ENCODE measurements at places on chromosomes 7 and 10.
A peak's percentile ranks its signal among the peaks of the same experiment; 100 is the strongest.

- DNase-seq: no peak
Observed at GRCh38 chr7:158450476-158451124, 137.0 kb downstream of the PTPRN2 start.

DNA sequence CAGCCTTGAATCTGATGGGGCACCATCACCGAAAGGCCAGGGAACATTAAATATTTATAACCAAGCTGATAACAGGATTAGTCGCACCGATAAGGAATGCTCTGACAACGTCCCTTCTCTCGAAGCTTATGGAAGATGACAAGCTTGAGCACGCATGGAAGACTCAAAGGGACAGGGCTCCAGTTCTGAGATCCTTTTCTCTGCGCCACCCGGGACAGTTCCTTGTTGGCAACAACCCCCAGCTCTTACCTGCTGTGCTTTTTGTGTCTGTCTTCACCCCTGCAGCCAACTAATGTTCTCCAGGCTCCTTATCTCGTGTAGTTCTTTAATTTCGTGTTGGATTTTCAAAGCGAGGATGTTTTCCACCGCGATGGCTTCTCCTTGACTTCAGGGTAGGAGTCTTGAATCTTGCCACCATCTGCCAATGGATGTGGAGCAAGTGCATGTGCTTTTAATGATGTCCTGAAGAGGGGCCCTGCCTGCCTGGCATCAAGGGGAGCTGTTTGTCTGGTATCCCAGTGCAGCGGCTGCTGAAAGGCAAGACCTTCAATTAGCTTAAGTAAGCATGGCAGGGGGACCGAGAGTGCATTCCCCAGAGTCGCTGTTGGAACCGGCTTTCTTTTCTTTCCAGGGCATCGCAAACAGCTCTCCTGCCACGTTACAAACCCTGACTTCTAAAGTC is 354 bp upstream of the FERD3L start:
- no peak for DNase-seq

DNA sequence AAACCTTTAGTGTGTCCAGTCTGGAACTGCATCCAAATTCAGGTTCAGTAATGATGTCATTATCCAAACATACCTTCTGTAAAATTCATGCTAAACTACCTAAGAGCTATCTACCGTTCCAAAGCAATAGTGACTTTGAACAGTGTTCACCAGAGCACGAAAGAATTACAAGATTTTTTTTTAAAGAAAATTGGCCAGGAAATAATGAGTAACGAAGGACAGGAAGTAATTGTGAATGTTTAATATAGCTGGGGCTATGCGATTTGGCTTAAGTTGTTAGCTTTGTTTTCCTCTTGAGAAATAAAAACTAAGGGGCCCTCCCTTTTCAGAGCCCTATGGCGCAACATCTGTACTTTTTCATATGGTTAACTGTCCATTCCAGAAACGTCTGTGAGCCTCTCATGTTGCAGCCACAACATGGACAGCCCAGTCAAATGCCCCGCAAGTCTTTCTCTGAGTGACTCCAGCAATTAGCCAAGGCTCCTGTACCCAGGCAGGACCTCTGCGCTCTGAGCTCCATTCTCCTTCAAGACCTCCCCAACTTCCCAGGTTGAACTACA is 694 bp upstream of the FAS start:
- DNase-seq: no peak

DNA sequence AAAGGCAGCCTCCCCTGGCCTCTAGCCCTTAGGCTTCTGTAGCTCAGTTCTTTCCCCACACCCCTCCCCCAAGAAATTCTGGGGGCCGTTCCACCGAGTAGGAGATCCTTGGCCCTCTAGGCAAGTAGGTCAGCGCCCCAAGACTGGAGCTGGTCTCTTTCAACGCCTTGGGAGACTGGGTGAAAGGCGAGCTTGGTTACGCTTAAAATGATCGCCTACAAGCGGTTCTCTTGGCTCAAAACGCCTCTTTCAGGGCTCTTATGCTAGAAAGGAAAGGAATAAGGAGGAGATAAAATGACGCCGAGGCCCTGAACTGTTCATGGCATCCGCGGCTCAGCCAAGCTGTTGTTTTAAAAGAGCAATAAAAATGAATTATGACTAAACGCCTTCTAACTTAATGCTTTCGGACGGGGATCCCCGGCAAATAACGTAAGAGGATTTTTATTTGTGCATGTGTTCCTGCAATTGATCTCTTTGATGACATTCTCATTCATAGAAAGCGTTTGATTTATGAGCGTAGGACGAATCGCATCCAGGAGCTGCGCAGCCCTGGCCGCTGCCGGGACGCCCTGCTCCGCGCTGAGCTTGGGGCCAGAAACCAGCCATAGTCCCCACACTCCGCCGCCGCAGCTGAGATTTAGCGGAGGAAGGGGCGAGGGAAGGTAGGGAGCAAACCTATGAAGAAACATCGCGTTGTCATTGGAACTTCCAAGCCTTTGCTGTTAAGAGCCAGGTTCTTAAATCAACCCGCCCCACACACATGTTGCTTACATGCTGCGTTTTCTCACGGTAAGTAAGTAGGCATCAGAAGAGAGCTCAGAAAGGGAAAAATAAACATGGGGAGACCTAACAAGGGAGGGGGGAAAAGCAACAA is 3.0 kb upstream of the HOXA1 start:
- no peak for DNase-seq

DNA sequence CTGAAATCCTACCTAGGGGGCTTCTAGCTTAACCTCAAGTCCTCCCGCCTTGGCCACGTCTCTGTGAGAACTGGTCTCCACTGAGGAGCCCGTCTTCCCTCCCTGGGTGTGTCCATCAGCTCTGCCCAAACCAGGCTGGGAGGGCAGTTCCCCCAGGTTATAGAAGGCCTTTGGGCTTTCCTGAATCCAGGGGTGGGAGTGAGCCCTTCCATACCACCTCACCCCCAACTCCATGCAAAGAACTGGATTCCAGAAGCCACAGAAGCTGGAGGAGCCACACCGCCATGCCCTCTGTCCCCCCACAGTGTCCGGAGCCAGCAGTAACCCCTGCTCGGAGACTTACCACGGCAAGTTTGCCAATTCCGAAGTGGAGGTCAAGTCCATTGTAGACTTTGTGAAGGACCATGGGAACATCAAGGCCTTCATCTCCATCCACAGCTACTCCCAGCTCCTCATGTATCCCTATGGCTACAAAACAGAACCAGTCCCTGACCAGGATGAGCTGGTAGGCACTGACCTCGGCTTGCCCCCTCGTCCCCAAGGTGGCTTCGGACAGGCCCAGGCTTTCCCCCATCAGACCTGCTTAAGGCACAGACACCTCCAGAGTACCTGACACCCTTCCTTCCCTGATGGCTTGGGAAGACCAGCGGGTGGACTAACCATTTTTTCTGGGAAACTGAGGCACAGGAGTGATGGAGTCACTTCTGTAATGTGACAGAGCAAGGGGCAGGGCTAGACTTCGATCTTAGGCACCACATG is 4.7 kb downstream of the CPA1 start:
- no peak for DNase-seq

DNA sequence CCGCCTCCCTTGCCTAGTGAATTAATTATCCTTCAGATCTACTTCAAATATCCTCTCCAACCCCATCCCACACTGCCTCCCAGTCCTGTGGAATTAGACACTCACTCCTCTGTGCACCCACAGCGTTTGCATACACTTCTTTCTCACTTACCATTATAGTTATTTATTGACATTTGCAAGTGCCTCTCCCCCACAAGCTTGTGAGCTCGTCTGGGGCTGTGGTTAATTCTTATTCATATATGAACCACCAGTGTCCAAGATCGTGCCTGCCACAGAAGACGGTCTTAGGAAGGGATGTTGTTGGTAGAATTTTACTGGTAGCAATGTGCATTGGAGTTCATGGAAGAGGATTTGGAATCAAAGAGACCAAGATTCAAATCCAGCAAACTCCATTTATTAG is 68.1 kb upstream of the AOAH start:
- no peak for DNase-seq

GRCh38 chr10:100811752-100812750 is 66.7 kb downstream of the PAX2 start:
- DNase-seq: no peak

DNA sequence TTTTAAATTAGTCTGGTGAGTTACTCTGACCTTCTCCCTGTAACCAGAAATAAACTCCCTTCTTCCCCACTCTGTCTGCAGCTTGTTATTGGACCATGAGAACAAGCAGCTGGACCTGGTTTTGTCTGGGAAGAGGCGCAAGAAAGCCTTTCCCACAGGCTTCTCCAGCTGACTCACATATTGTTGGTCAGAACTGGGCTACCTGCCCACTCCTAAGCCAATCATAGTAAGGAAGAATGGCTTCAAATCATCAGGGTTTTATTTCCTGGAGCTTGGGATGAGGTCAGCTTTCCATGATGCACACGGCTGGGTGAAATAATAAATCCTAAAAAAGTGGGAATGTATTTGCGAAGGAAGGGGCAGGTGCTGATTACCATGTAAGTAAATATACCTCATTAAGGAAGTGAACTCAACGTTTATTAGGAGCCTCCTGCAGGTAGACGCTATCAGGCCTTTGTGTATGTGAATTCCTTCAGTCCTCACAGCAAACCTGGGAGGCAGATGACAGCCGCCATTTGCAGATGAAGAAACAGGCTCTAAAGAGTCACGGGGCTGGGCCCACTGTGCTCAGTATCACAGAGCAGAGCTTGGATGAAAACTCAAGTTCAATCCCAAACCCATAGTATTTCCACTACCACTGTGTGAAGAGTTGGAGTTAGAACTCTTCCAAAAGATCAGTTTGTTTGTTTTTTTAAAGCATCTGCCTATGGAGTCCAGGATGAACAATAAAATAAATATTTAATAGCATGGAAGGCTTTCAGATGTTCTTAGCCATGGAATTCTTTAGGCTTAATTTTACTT is 32.8 kb downstream of the IL15RA start:
- DNase-seq: no peak

DNA sequence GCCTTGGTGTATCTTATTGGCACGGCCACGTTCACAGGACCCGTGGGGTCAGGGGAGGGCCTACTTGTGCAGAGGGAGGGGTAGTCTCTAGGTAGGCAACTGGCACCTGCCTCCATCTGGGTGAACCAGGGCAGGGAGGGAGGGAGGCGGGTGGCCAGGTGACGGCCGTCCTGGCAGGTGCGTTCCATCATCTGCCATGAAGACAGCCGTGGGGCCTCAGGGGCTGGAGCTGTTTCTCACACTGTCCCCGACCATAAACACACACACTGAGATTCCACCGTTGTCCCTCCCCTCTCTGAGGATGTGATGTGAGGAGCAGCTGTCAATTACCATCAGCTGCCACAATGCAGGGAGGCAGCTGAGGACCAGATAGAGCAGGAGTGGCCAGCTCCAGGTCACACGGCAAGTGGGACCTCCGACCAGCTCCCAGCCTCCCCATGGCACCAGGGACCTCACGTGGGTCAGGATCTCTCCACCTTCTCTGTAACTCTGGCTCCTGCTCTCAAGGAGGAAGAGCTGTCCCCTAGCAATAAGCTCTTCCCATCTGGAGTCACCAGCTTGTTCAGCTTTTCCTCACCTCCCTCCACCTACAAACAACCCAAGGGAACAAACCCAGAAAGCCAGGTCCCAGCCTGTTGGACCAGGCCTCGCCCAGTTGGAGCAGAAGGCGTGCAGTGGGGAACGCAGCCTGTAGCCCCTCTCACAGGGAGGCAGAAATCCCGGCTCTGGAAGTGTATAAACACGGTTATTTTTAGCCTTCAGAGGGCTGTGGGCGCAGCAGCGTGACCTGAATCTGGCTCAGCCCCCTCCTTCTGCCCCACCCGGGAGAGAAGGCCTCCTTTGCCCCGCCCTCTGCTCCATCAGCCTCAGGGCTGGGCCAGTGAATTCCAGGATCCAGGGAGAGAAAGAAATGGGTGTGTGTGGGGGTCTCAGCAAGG is 33.1 kb downstream of the ZMIZ1 start:
- DNase-seq: no peak

GRCh38 chr10:93742633-93743349 is 14.9 kb upstream of the LGI1 start:
- no peak for DNase-seq

GRCh38 chr10:94103801-94104221 is 110.1 kb downstream of the PLCE1 start:
- no peak for DNase-seq

DNA sequence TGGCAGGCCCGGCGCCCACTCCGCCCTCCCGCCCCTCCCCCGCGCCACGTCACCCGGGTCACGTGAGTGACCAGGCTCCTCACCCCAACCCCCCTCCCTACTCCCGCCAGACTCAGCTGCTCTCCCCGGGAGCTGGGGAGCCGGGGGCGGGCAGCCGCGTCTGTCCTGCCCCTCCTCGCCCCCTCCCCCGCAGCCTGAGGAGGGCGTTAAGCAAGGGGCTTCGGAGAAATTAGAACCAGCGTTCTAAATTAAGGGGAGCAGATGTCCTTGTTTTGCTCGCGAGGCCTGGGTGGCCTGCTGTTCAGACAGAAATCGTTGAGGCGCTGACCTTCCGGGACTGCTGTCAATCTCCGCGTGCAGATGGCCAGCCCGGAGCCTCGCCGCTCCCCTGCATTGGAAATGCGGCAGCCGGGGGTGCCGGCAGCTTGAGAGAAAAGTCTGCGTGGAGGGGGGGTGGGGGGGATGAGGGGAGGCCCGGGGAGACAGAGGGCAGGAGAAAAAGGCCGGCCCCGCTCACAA is 102.2 kb upstream of the ZNF438 start:
- DNase-seq: peak; percentile 69
